Fibroblast of skin of right quadriceps (primary cell): ENCODE measurements at places on chromosomes 1 and 21.
A peak's percentile ranks its signal among the peaks of the same experiment; 100 is the strongest.

GRCh38 chr1:152458384-152459185 is 44.5 kb upstream of the CRNN start:
- peak; percentile 44 for DNase-seq

- DNase-seq, result no peak
Observed at GRCh38 chr1:59917026-59917784, 9.4 kb downstream of the CYP2J2 start.

DNA sequence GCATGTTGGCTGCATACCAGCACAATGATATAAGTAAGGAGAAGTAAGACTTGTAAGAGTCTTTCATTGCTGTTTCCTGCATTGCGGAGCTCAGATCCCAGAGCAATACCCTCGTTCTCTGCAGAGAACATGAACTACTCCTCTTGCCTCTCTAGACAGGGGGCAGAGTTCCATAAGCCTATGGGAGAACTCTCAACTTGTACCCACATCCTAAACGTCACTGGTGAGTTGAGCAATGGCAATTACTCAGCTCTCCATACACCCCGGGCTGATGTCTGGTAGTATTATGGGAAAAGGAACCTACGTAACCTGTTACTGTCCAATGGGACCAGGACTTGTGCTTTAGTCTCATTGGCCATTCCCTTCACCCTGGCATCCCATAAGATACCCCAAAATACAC is 27.3 kb upstream of the ZNF496 start:
- DNase-seq, result no peak

DNA sequence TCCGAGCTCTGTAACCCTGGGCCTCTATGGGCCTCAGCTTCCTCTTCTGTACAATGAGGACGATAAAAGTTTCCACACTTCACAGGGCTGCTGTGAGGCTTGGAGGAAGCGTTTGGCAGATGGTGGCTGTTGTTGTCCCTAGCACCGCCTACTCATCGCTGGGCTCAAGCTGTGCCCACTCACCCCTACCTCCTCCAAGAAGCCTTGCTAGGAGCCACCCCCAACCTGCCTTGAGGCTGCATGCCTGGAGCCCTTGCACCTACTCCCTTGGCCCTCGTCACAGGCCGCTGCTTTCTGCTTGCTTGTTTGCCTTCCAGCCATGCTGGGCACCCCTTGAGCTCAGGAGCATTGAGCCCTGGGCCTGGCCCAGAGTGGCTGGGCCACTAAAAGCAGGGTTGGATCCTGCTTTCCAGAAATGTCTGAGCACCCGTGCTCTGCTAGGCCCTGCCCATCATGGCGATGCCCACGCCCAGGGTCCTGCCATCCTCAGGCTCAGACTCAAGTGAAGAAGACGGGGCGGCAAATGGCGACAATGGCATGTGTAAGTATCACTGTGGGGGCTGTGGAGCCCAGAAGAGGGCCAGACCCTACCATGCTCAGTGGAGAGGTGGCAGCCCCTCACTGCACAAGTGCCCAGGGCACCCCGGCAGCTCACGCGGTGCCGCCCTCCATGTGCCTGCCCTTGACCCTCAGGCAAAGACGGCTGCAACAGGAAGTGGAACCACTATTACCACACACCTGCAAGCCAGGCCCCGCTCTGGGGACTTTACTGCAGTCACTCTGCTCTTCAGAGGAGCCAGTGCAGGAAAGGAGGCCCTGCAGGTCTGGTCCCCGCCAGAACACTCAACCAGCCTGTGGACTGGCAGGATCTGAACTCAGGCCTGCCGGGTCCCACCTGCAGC is 9.5 kb downstream of the SH3BGRL3 start:
- no peak for DNase-seq

- no peak for DNase-seq
Observed at GRCh38 chr1:223052931-223053330, 90.1 kb downstream of the TLR5 start.

GRCh38 chr1:185249563-185249962 is 67.5 kb downstream of the IVNS1ABP start:
- DNase-seq, result no peak

DNA sequence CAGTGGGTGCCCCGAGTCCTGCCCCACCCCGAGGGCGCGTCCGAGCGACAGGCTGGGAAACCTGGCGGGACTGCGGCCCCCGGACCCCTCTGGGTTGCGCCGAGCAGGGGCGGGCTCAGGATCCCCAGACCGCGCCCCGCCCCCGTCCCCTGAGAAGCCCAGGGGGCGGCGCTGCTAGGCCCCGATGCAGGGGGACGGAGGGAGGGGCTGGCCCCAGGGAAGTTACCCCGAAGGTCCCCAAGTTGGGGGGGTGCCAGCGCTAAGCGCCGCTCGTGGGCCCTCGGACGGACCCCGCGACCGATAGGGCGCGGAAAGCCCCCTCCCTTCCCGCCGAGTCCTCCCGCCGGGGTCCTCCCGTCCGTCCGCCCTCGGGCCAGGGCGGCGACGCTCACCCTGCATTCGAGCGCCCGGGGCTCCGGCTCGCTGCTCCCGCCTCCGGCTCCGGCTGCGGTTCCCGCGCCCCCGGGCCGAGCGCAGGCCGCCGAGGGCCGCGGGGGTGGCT is 414 bp downstream of the GPR153 start:
- no peak for DNase-seq

GRCh38 chr1:1461721-1462317 is 9.7 kb upstream of the ATAD3B start:
- DNase-seq, result no peak

DNA sequence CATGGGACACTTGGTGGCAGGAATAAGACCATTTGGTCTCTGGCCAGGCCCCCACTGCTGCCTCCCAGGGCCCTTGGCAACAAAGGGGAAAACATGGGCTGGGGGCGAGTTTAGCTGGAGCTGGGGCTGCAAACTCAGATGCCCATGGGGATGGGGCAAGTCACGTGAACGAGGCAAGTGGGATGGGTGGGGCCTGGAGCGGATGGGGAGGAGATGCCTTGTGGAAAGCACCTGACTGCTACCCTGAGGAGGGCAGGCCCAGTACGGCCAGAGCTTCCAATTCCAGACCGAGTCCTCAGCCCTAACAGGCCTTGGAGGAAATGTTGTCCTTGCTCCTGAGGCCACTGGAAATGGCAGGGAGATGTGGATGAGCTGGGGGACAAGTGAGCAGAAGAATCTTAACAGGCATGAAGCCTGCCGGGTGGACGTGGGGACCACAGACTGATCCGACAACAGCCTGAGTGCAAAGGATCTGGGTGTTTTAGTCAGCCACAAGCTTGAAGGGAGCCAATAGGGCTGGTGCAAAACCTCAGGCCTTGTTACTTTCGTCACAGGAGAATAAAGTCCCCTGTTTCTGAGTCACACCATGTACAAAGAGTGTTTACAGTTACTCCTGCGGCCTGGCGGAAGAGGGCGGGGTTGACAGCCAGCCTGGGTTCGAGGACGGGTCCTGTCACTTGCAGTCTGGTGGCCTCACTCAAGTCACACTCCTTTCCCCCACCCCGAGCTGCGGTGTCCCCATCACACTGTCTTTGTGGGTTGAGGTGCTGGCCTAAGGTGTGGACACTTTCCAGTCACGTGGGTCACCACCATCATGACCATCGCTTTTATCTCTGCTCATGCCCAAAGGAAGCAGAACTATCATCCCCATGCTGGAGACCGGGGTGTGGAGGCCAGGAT is 19.1 kb downstream of the RUNX3 start:
- peak; percentile 52 for DNase-seq

DNA sequence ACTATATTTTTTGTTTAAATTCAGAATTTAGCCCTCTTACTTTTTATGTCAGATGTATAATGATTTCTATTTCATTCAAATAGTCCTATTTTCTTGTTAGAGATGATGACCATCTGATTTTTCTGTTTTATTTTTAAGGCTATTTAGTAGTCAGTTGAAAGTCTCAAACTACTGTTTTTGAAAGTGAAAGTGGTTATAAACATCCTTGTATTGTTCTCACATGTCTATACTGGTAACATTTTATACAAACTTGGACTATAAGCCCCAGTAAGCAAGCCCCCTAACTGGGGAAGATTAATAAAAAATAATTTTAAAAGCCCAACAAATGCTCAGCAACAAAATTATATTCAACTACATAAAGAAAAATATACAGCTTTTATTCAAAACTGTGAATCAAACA is 271.3 kb upstream of the RGS18 start:
- DNase-seq, result no peak

DNA sequence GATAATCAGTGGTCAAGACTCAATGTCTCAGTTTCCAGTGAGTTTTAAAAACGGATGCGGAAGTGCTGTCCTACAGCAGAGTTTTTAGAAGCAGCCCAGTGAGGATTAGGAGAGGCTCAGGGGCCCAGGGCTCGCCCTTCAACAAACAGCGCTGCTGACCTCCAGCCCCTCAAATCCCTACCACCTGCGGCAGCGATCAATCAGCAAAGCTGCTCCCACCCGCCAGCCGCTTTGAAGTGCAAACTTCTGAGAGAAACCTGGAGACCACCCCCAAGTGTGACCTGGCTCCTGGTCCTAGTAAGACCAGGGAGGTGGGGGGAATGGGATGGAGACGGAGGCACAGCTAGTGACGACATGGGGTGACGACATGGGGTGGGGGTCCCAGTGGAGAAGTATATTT is 14.4 kb downstream of the ZBTB17 start:
- DNase-seq, result no peak

DNA sequence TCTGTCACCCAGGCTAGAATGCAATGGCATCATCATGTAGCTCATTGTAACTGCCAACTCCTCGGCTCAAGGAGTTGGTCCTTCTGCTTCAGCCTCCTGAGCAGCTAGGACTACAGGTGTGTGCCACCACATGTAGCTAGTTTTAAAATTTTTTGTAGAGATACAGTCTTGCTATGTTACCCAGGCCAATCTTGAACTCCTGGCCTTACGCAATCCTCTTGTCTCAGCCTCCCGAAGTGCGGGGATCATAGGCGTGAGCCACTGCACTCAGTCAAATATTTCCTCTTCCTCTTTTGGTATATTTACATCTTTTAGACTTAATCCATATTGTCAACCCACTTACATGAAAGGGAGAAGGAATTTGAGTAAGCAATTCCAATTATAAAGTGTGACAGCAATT is 121.1 kb downstream of the EVI5 start:
- DNase-seq, result no peak
